CD4-positive, alpha-beta T cell treated with Interleukin-6 for 4 hours (primary cell): ENCODE measurements at places on chromosomes 4 and X.

DNA sequence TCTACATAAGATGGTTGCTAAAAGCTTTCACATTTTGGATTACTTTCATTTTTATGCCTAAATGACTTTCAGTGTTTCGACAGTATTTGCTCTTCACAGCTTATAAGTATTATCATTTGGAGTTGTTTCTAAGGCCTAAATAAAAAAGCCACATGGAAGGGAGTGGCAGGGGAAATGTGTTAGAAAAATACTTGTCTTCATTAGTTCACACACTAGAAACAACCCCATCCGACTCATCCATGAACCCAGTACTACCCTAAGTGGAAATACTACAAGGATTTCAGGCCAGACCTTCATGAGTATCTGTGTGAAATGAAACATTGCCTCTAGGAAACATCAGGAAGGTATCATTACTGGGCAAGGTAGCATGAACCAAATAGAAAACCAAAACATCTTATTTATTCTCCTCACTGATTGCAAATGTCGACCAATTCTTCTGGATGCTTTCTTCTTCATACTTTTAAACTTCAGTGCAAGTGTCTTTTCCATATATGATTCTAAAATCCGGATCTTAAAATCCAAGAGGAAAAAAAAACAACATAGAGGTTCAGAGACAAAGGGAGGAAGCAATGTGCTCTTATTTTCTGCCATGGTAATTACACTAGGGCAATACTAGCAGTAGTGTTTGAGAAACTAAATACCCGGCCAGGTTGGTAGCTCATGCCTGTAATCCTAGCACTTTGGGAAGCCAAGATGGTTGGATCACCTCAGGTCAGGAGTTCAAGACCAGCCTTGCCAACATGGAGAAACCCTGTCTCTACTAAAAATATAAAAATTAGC is 349.4 kb downstream of the ARHGAP24 start:
- no peak for DNase-seq

DNA sequence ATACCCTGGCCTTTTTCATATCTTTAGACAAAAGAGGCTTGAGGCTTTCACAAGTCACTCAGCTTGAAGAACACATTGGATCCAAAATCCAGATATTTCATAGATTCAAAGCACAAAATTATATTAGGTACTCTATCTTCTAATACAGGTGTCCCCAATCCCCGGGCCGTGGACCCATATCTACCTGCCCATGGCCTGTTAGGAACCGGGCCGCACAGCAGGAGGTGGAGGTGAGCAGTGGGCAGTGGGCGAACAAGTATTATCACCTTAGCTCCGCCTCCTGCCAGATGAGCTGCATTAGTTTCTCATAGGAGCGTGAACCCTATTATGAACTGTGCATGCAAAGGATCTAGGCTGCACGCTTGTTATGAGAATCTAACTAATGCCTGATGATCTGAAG is 18.7 kb downstream of the YIPF7 start:
- DNase-seq, result no peak

- peak; percentile 16 for DNase-seq
These were observed 660.3 kb upstream of the PITX2 start for GRCh38 chr4:111283066-111283677.

DNA sequence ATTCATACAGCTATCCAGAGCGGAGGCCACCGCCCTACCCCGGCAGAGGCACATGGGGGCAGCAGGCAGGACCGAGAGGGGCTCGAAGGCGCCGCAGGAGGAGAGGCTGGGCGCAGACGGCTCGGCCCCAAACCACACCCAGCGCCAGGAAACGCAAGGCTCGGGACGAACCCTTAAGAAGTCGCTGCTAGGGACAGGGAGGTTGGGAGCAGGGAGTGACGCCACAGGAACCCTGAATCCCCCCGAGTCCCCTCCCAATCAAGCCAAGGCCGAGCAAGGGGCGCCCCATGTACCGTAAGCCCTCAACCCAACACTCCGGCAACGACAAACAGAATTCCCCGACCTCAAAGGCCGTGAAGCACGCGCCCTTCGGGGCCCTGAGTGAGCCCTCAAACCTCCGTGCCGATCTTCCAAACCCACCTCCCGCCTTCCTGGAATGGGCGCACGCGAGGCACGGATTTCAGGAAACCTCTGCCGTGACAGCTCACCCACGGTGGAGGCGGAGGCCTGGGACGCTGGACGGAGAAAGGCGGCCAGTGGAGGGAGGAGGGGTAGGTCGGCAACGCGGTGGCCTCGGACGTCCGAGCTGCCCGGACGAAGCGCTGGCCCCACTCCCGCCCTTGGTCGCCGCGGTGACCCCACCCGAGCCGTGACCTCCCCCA is 1.8 kb downstream of the ZFYVE28 start:
- DNase-seq, result peak; percentile 33

- DNase-seq, result no peak
These were observed 10.8 kb upstream of the HHIP start for GRCh38 chr4:144634978-144635747.

GRCh38 chrX:149267878-149268813 is 237.0 kb downstream of the IDS start:
- no peak for DNase-seq

- no peak for DNase-seq
These were observed 461.0 kb downstream of the RPA4 start for GRCh38 chrX:97344724-97345123.

GRCh38 chr4:157810137-157810774 is 362.6 kb downstream of the GASK1B start:
- DNase-seq, result no peak

GRCh38 chrX:47420962-47421361 is 50.6 kb downstream of the ZNF157 start:
- no peak for DNase-seq

DNA sequence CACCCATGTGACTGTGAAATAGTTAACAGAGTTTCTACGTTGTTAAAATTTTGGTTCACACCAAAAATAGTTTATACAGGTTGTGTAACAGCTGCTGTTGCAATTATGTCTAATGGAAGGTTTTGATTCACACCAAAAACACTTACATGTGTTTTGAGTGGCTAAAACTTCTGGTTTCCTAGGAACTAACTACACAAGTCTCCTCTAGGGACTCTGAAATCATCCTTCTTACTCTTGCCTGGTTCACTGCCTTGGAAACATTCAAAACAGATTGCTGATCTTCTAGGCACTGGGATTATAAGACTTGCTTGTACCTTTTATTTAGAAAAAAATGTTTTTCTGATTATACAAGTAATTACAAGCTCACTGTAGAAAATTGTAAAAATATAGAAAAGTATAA is 14.9 kb upstream of the MORC4 start:
- no peak for DNase-seq

GRCh38 chrX:41409006-41409405 is 38.1 kb upstream of the NYX start:
- DNase-seq, result no peak

DNA sequence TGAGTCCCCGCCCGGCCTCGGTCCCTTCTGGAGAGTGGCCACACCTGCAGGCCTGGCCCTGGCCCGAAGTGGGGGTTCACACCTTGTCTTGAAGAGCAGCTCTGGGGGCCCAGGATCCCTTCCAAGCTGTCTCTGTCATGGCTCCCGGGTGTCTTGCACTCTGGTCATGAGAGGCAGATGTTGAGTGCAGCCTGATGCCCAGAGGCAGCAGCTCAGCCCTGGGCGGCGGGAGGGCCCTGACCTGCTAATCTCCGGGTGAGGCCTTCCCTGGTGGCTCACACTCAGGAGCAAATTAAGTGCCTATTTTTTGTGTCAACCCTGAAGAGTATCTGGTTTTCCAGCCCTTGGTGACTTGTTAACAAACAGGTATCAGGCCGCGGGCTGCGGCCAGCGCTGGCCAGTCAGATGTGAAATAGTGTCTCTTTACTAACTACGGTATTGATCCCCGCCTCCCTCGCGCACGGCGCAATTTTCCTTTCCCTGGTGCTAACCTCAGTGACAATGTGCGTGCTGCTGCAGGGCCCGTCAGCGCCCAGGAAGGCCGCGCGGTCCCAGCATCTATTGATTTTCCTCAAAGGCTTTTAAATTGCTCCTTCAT is 24.2 kb downstream of the NKX1-1 start:
- DNase-seq, result no peak

GRCh38 chr4:186151499-186151898 is 39.9 kb upstream of the CYP4V2 start:
- DNase-seq, result no peak

DNA sequence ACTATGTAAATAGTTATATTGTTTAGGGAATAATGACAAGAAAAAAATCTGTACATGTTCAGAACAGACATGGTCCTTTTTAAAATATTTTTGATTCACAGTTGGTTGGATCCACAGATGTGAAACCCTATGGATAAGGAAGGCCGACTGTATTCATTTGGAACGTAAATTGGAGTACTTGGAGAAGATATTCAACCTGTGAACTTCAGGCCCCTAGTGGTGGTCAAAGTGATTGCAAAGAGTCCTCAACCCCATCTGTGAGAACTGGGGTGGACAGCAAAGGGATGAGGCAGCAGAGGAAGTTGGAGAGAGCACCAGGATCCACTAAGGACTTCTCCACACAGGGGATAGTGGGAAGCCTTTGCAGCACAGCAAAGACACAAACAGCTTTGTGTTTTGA is 6.2 kb upstream of the CXCL13 start:
- no peak for DNase-seq

DNA sequence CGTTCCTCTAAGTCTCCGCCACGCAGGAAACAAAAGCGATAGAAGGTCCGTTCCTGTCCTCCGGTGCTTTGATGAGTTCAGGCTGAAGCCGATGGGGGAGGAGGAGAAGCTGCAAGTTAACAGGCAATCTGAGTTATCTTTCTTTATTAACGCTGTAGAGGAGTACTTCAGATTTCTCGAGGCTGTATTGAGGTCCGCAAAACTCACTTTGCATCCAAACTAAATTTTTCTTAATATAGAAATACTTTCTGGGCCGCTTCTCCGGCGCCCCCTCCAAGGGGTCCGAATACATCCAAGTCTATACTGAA is 395 bp upstream of the SOWAHB start:
- no peak for DNase-seq

DNA sequence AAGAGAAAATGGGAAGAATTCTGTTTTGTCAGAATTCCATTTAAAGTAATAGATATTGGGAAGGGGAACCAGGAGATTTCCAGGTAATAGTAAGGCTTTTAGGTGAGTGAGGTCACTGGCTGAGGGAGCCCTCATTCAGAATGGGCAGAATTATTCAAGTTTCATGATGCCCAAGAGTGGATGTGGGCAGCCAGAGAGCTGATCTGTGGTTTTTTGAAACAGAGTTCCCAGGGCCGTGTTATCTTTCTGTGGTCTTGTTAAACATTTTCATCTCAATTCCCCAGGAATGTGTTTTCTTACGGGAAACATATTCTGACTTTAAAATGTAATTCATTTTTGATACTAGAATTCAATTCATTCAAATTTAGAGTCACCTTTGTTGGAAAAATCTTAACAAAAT is 182.0 kb upstream of the AADAT start:
- no peak for DNase-seq

- no peak for DNase-seq
These were observed 50.6 kb downstream of the TBL1X start for GRCh38 chrX:9515489-9515888.

GRCh38 chr4:167232805-167233684 is 1.2 kb downstream of the SPOCK3 start:
- no peak for DNase-seq

DNA sequence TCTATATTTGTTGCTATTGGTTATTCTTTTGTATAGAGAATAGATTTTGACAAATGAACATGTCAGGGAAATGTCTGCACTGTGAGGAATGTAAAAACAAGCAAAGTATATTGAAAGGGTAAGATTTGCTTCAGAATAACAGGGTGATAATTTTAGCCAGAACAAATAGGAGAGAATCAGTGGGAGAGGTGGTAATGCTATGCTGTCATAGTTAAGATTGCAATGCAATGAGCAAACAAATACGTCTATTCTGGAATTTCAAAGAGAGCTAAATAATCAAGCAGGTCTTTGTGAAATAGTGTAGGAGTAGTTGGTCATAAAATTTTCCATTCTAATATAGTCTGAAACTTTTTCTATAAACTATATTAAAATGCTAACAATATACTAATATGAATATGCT is 1478.4 kb downstream of the TECRL start:
- no peak for DNase-seq

GRCh38 chrX:81261576-81261975 is 59.7 kb downstream of the SH3BGRL start:
- DNase-seq, result no peak

DNA sequence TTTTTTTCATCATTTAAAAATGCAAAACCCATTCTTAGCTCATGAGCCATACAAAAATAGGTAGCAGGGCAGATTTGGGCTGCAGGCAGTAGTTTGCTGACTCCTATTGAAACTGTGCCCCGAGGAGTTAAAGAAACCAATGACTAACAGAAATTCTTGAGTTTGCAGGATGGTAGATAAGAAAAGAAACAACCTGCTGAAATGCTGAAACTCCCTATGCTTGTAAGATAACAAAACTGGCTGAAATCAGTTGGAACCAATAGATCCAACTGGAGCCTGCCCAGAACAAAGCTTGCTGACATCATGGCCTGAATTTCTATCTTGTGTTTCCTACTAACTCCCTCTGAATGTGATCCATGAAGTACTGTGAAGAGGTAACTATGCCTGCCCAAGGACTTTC is 68.6 kb downstream of the ANOS1 start:
- DNase-seq, result no peak

- DNase-seq, result no peak
These were observed 47.8 kb downstream of the ACOX3 start for GRCh38 chr4:8392591-8393190.

GRCh38 chrX:129522184-129523078 is 859 bp downstream of the SMARCA1 start:
- DNase-seq, result peak; percentile 26

DNA sequence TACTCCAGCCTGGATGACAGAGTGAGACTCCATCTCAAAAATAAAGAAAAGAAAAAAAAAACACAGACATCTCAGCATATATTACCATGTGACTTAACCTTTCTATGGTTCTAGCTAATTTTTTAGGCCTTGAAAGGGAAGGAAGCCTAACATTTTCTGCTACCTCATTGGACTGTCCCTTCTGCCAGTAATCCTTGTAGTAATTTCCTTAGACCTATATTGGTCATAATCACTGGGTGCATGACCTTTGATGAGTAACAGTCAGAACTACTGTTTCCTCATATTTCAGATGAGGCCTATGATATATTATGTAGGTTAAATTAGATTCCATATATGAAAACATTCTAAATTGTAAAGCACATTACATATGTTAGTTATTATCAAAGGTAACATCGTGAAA is 9.6 kb downstream of the XIAP start:
- no peak for DNase-seq

DNA sequence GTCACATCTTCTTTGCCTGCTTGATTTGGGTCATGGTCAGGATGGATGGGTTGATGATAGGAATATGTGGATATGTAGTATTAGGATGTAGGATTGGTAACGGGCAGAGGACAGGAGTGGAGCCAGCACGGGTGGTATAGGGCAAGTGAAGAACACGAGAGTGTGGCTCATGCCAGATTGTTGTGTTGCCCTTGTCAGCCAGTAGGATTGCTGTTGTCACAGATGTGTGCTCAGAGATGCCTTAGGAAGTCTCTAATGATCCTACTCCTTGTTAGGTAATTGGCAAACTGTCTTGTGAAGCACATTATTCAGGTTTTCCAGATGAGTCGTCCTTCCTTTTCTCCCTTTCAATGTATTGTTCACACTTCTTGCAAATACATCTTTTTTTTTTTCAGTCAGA is 5.5 kb downstream of the ATP10D start:
- peak; percentile 5 for DNase-seq

- DNase-seq, result peak; percentile 55
These were observed 53.2 kb upstream of the ABCG2 start for GRCh38 chr4:88211473-88212252.
